ENCODE measurements at places on chromosomes 2 and 18. TPM values are rescaled to one million over a fixed set of nuclear protein-coding genes. Genes with fewer than 3 reads are reported as not detected.

Gene TMX3
- 44.6 TPM for total RNA-seq

Gene PCARE
- not detected for total RNA-seq

Gene BMP10
- total RNA-seq, result not detected

Gene FIGN
- 14.1 TPM for total RNA-seq

Gene DYSF
- 26.6 TPM for total RNA-seq

Gene CPO
- total RNA-seq, result 1.2 TPM

Gene NLRC4
- 6.8 TPM for total RNA-seq

Gene EML6
- total RNA-seq, result 1.1 TPM

Gene CNGA3
- total RNA-seq, result not detected

Gene FSHR
- total RNA-seq, result not detected

Gene LYG2
- total RNA-seq, result not detected

Gene ANKRD30BL
- not detected for total RNA-seq

Gene SERPINB13
- total RNA-seq, result not detected

Gene SDC1
- total RNA-seq, result 27.5 TPM

Gene ASB18
- total RNA-seq, result not detected

Gene ASAP2
- 25.2 TPM for total RNA-seq

Gene OXER1
- 1.1 TPM for total RNA-seq

Gene GRB14
- total RNA-seq, result 4.3 TPM

Gene MTLN
- 128 TPM for total RNA-seq
